ENCODE measurements at places on chromosomes 2 and 18.

DNA sequence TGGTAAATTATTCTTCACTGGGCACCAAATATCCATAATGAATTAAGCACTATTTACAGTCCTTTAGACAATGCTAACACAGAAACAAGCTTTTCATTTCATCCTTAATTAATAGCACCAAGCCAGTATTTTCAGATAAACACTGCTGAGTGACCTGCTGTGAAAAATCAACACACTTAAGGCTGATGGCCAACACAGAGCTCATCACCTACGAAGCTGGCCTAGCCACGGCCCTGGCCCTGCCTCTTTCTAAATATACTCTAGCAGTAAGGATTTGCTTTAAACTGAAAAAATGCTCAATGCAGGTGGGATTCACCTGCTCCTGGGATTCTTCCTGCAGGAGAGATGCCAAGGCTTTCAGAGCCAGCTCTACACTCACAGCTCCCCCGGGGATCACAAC lies 18.4 kb downstream of the CYB5A start:
- DNase-seq: no peak

DNA sequence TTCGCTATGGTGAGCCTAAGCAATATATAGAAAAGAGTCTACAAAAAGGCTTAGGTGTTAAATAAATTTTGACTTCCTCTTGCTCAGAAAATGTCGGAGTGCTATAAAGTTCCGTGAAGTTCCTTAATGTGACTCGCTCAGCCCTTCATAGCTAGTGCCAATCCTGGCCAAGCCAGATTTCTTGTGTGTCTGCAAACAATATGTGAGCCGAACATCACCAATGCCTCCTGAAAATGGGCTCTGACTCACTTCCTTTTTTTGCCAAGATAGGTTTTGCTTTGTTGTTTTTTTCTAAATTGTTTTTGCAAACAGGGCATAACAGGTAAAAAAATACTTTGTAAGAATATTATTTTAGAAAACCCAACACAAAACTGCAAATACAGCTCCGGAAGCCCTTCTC lies 26.1 kb downstream of the CDC42EP3 start:
- no peak for DNase-seq

DNA sequence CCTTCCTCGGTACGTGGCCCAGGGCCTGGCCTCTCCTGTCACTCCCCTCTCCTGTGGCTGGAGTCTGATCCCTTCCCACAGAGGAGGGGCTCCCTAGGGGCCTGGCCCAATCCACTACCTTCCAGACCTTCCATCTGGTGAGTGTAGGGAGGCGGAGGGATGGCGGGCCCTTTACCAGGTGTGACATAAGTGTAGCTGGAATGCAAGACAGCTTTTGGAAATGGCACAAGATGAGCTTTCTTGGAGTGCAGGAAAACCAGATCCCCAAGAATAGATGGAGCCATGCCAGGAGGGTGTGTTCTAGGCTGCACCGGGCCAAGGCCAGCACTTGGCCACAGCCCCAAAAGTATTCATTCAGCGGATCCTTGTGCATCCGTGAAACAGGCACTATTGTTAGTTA lies 30.1 kb downstream of the IGFBP5 start:
- DNase-seq: no peak

DNA sequence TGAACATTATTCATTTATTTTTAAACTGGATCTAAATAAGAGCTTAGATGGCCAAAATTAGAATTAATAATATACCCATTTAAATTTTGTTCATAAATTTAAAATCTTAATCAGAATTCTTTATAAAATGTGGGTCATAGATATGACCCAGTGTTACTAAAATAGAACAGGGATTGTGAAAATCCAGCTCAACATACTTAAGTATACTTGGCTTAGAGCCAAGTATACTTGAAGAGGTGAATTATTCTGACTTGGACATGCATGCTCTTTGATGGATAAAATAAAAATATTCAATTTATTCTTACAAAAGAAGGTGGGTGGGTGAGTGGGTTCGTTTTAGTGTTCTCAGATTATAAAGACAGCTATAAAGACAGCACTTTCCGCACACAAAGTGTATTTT lies 70.7 kb downstream of the SPOPL start:
- DNase-seq: no peak

DNA sequence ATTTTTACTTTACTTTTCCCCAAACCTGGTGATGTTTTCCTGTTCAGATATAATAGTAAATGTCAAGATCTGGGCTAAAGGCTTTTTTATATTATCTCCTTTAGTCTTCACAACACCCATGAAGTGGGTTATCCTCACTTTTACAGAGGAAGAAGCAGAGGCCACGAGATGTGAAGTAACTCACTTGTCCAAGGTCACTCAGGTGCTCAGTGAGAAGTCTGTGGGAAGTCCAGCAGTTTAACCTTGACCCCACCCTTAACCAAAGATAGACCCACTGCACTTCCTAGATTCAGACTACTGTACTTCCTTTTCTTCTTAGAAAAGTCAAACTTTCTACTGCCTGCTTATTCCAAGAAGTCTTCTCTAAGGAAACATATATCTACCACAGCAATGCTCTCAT lies 56.3 kb upstream of the STAT1 start:
- no peak for DNase-seq
